ENCODE measurements at places on chromosomes 2 and 18.

GRCh38 chr2:133247631-133248030 lies 320.6 kb downstream of the NCKAP5 start:
- DNase-seq: peak; percentile 37

GRCh38 chr18:74230922-74231714 lies 60.6 kb downstream of the CYB5A start:
- DNase-seq: no peak

DNA sequence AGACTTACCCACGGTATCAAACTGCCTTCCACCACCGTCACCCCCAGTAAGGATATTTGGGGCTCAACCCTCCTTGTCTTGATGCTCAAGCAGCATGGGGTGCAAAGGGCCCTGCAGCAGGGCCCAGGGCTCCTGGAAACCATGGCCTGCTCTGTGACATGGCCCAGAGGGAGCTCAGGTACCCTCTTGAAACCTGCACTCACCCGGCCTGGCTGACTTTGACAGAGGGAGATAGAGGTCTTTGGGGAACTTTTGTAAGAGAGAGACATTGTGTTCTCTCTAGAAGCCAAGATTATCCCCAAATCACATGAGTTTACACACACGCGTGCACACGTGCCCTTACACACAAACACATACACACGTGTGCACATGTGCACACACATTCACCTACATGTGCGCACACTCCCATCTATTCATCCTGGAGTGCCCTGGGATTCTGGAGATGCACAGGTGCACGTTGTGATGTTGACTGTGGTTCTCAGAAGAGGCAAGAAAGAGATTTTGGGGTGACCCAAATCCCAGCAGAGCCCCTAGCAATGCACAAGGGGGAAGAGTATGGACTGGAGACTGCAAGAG lies 19.6 kb upstream of the KCNK3 start:
- no peak for DNase-seq

- no peak for DNase-seq
Measured at GRCh38 chr2:10045561-10046355, 2.4 kb downstream of the KLF11 start.

GRCh38 chr2:43890855-43891254 lies 52.1 kb downstream of the ABCG8 start:
- DNase-seq: no peak

GRCh38 chr2:197071213-197071612 lies 144.7 kb upstream of the PGAP1 start:
- no peak for DNase-seq

DNA sequence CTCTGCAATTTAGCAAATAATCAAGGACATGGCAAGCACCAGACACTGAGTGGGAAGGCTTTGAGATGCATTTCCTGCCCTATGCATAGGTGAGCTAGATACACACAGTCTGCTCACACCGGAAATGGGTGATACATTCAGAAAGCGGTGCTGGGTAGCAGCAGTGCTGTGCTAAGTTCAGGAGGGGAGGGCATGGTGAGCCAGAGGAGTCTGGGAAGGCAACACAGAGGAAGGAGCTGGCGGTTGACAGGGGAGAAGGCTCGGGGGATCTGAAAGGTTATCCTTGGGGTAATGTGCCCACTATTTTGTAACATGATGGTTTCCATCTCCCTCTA lies 57.4 kb upstream of the EPAS1 start:
- no peak for DNase-seq

DNA sequence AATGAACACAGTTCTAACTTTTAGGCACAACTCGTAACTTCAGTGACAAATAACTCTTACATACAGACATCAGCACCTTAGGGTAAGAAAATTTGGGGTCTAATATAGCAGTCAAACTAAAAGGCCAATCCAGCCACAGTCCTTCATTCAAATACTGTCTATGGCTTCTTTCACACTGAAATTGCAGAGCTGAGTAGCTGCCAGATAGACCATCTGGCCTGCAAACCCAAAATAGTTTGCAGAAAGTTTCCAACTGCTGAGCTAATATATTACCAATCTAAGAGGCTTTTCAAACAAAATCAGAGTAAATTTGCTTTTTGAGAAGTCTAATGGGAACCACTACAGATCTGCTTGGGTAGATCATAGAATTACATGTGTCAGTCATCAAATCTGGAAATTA lies 183.4 kb downstream of the GALR1 start:
- no peak for DNase-seq

DNA sequence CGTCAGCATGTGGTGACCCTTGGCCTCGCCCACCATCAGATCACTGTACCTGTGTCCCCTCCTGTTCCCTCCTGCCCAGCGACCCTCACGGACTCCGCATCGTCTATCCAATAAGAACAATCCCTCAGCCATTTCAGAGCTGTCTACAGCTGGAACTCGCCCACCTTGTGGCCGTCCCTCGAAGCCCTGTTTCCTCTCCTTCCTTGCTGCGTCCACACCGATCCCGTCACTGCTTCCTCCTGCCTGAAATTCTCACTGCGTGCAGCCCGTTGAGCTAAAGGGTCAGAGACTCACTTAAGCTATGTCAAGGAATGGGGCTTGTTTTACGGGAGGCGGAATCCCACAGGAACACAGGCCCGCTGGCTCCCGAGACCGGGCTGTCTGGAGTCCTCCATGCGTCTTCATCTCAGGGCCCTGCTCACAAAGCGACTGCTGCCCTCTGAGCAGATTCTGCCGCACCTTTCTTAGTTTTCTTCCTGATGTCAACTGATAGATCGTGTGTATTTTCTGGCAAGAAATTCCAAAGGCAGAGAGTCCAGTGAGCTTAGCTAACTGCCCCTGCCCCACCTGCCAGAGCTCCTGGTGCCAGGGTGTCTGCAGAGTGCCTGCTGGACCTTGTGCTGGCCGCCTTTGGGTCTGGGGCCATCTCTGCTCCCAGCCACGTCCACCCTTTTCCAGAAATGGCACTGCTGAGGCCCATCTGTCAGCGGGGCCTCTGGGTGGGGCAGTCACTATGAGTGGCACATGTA lies 35.3 kb downstream of the KLHL29 start:
- DNase-seq: no peak

- no peak for DNase-seq
Measured at GRCh38 chr2:151989378-151989777, 109.5 kb downstream of the CACNB4 start.

DNA sequence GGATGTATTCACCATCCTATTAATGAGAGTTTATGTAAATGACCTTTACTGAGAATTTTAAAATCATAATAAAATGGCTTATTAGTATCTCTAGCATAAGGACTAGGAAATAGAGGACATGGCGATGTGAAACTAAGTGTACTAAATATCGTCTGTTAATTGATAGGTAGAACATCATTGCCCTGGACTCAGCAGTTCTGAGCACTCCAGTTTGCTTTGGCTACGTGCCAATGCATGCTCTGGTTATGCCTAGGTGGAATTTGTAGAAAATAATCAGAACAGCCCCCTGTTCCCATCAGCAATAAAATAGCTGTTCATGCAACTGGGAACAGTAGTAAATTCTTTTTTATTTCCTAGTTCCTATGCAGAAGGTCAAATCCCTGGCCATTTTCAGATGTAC lies 247.8 kb downstream of the DOK6 start:
- no peak for DNase-seq

DNA sequence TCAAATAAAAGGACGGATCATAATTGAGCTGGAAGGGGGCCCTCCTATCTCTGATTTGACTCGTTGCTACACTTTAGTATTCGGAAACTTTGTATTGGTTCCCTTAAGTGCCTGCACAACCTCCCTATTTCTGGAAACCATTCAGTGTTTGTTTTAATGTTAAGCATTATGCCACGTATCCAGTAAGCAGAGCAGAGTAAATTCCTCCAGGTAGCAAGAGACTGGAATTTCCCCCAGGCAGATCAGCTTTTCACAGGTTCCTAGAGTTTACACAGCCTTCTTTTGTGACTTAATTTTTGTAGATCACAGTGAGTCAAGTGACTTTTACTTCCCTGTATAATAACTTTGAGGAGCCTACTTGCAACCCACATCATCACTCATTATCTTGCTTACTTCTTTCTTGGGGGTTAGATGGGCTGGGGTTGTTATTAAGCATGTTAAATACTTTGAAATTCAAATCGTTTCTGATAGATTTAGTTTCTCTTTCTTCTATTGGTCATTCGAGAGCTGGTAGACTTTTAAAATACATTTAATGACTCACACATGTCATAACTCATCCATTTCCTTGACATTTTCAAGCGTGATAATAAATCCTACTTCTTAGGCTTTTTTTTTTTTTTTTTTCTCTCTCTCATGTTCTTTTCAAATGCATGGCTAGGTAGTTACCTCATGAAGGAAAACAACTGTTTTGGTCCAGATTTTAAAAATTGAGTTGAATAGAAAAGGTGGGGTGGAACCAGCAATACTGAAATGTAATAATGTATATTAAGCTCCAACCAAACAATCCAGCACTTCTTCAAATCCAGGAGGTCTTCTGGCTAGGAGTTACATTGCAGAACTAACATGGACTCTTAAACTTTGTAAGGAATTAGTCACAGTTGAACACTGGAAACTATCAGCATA lies 219.3 kb downstream of the NEDD4L start:
- no peak for DNase-seq

- DNase-seq: no peak
Measured at GRCh38 chr18:28108254-28108653, 68.7 kb downstream of the CDH2 start.

GRCh38 chr2:152716805-152717227 lies 445 bp downstream of the PRPF40A start:
- DNase-seq: no peak

All from germinal center (tissue), 1 donor.